Upper lobe of right lung (tissue), 1 donor: ENCODE measurements at places on chromosomes 2 and 18. TPM values are rescaled to one million over a fixed set of nuclear protein-coding genes. Genes with fewer than 3 reads are reported as not detected.

- DNase-seq, result no peak
Measured at GRCh38 chr2:179862898-179863458, 1.6 kb upstream of the ZNF385B start.

GRCh38 chr2:138187221-138187620 is 222.9 kb downstream of the HNMT start:
- no peak for DNase-seq

GRCh38 chr18:22221350-22221749 is 52.0 kb downstream of the GATA6 start:
- no peak for DNase-seq

DNA sequence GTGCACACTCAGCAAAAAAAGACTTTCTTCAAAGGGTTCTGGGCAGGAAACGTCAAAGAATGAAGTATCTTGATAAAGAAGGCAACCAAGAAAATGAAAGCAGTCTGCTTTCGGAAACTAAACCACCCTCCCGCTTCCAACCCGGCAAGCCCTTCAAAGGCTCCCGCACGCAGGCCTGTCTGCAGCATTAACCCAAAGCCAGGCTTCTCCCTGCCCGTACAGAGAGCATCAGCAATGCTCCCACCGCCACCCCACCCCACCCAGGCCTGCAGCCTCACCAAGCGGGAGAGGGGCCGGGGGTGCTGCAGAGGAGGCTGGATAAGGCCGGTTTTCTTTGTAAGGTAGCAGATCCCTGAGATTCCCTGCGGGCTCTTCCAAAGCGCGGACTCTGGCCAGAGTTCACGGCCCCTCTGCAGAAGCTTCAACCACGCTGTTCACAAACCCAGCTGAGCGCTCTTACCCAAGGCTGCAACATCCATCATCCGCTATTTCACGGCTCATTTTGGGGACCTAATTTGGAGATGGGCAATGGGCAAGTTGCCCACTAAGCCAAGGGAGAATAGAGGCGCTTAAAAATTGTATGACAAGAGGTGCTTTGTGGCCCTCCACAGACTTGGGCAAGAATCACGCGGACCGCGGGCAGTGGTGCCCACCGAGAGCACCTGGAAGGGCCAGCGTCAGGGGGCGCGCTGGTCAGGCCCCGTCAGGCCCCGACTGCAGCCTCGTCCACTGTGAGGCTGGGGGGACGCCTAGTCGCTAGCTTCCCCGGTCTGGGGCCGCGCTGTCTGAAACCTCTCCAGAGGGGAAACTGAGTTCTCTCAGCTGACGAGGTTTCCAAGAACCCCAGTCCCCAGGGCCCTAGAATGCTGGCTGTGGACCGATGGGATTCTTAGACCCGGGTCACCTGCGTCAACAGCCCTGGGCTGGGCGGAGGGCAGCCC is 225.4 kb upstream of the ID2 start:
- DNase-seq, result no peak

EPB41L3 gene
- total RNA-seq, result 68.9 TPM

DNA sequence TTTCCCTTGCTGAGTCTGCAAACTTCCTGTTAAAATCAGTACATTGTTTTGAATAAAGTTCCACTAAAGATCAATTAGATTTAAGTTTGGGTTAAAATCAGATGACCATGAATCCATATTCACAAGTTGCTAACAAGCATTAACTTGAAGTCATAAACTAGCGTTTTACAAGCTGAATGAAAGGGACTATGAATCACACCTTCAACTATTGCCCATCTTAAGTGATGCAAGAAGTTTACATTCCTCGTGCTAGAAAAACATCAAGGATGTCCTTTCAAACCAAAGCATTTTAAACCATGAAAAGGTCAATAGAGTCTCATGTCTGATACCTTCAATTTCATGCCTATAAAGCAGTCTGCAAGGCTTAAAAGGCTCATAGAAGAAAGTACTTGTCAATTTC is 257.2 kb upstream of the SYT4 start:
- no peak for DNase-seq

ATP8B1 gene
- 30.7 TPM for total RNA-seq

NOP58 gene
- total RNA-seq, result 44.4 TPM

KRTCAP3 gene
- 22.5 TPM for total RNA-seq

REG1B gene
- not detected for total RNA-seq

- DNase-seq, result no peak
Measured at GRCh38 chr2:201522965-201523364, 71.4 kb downstream of the STRADB start.

- no peak for DNase-seq
Measured at GRCh38 chr2:98334439-98335078, 11.7 kb upstream of the CNGA3 start.

DNA sequence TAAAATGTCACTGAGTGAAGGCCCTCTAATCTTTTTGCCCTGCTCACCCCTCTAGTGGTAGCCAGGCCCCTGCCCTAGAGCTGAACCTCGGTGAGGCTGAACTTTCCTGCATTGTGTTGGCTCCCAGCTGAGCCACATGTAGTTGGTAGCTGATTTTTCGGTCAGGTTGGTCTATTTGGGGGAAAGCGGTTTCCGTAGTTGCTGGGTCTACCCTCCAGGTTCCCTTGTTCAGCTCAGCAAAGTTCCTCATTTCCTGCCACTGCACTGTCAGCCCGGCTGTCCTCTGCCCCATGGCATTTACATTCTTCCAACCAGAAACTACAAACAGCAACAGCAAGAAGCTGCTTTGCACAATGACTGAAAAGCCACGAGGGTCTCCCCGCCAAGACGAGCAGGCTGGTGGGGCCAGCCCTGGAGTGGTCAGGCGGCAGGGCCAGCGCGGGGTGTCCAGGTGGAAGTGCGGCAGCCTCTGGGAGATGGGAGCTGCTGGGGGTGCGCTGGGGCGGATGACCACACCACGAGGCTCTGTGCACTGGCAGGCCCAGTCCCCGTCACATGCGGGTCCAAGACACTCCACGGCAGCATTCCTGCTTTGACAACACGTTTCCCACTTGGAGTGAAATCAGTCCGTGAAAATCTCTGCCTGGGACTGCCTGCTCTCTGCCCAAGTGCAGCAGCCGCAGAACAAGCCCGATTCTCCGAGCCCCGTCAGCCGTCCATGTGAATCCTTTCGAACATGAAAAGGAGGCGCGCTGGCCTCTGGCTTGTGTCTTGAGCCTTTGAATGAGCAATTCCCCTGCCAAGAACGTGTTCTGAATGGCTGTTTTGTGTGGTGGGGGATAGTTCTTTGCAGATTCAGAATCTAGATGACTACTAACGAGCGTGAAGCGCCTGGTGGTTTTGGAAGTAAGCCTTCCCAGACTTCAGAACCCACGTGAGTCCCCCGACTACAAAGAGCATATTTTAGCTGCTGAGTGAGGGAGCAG is 159.4 kb downstream of the ASB1 start:
- peak; percentile 46 for DNase-seq

DNA sequence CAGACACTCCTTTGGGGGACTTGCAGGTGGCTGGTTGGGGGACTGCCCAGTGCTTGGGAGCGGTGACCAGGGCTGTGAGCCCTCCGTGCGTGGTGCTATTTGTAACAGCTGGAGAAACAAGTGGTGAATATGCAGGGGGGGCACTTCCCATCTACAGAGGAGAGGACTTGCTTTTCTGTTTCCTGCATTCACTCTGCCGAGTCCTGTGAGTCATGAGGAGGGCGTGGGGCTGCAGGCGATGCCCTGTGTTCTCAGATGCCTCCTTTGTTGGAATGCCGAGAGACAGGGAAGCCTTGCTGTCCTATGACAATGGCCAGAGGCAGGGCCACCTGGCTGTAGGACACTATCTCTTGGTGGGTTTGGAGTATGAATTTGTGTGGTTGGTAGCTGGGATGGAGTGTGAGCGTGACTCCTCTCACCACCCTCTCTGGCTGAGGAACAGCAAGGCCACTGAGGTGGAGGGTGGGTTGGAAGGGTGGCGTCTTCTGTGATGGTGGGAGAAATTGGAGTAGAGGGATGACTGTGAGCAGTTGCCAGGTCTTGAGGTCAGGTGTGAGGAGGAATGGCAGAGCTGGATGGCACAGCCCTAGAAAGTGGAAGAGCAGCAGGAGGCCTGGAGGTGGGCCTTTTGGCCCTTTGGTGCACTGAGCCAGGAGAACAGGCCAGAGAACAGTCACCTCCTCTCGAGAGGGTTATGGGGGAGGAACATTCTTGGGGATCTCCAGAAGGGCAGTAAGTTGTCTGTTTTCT is 24.3 kb downstream of the FHOD3 start:
- DNase-seq, result no peak

DNA sequence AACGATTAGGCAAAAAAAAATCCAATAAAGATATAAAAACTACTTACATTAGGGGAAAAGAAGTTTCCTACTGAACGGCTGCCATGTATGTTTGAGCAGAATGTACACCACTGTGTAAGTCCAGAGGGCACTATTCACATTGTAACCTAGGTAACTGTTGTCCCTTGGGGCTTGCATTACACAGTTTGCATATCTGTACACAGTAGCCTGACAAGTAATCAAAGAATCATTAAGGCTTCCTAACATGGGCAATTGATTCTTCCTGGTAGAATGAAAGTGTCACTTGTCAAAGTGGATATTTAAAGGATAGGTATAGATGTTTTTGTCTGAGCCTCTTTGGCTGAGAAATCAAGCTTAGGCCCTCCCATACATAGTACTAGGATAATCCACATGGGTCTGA is 39.1 kb downstream of the PLEK start:
- DNase-seq, result no peak

DNA sequence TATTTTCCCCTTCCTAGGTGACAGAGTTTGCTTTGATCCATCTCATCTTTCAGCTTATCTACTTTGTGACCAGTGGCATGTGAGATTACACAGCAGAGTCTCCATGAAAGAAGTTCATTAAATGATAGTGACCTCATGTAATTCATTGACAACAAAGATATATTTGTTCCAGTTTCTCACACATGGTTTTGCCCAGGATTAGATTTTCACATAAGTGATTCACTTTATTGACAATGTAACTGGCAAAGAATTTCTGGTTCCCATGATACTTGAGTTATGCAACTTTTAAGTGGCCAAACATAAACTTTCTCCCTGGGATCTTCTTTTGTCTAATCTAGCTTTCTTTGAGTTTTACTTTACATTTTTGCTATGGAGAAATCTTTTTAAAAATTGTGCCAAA is 50.0 kb downstream of the MC4R start:
- DNase-seq, result no peak

- peak; percentile 55 for DNase-seq
Measured at GRCh38 chr2:20165677-20166509, 59.0 kb downstream of the SDC1 start.

HOXD13 gene
- not detected for total RNA-seq

DNA sequence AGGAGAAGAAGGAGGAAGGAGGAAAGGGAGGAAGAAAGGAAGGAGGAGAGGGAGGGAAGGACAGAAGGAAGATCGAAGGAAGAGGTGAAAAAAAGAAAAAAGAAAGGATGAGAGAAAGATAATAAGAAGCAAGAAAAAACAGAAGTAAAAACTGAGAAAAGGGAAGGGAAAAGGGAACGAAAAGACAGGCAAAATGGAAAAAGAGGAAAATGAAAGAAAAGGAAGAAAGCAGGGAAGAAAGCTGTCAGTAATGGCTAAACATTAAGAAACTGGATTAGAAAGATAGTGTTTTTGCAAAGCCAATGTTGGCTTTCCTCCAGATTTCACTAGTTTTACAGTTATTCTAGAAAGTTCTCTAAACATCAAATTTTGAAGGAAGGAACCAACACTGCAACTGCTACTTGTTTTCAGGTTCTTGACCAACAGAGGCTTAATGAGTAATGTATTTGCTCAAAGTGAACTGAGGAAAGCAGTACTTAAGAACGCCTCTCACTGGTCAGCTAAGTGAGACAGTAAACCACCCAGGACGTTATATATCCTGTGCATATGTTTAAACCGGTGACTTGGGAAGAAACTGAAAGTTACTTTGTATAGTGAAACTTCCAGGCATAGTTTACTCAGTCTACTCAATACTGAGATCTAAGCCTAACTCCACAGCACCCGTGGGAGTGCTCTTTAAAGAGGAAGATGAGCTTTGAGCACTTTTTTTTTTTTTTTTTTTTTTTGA is 286.2 kb upstream of the TRIB2 start:
- DNase-seq, result no peak

WNT10A gene
- 0.90 TPM for total RNA-seq

DNA sequence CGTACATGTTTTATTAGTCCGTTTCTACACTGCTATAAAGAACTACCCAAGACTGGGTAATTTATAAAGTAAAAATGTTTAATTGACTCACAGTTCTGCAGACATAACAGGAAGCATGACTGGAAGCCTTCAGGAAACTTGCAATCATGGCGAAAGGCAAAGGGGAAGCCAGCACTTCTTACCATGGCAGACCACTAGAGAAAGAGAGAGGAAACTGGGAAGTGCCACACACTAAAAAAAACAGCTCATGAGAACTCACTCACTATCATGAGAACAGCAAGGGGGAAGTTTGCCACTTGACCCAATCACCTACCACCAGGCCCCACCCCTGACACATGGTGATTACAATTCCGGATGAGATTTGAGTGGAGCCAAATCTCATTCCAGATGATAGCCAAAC is 466.2 kb downstream of the IRS1 start:
- DNase-seq, result no peak

- no peak for DNase-seq
Measured at GRCh38 chr2:121480826-121481225, 49.9 kb upstream of the RNU4ATAC start.

GRCh38 chr18:3902676-3903075 is 452.7 kb downstream of the TGIF1 start:
- no peak for DNase-seq

- DNase-seq, result no peak
Measured at GRCh38 chr2:5700551-5700950, 8.4 kb downstream of the SOX11 start.

GRCh38 chr2:85706599-85707296 is 12.6 kb downstream of the GNLY start:
- peak; percentile 85 for DNase-seq

KIAA2012 gene
- total RNA-seq, result not detected

DNA sequence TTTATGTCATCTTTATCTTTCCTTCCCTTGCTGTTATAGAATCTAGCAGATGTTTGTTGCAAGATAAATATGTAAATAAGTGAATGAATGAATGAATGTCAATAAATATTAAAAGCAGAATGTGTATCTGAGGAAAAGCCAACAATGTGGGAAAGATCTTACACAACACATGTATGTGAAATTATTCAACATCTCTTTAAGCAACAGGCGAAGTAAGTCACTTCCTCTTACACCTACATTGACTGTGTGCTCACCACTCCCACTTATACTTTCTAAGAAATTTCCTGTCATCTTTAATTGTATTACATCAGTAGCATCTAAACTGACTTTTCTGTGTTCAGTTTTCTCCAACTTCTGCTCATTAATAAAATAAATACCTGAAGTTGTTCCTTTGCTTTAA is 43.0 kb downstream of the RAD51AP2 start:
- DNase-seq, result no peak

- DNase-seq, result no peak
Measured at GRCh38 chr2:166418853-166419615, 43.3 kb upstream of the SCN9A start.

SULT1C2 gene
- 5.8 TPM for total RNA-seq

GRCh38 chr2:117199511-117199910 is 615.0 kb upstream of the DDX18 start:
- DNase-seq, result no peak

PROKR1 gene
- not detected for total RNA-seq

MREG gene
- total RNA-seq, result 16.8 TPM

DNA sequence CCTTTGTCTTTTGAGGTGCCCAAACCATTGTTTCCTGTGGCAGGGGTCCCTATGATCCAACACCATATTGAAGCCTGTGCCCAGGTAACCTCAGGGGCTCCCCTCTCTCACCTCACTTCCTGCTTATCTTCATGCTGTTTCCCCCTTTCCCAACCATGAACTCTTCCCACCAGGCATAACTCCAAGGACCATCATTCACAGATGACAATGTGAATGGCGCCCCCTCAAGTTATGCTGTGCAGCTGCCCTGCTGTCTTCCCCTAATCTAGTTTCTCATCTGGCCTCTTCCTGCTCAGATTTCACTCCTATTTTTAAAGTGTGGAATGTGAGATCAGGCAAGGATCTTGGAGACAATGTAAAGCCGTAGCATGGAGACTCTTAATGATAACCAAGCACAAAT is 1.4 kb downstream of the GMPPA start:
- DNase-seq, result no peak
